Left ventricle myocardium inferior (tissue), 1 donor: ENCODE measurements at places on chromosomes 13 and 19.

GRCh38 chr19:50536662-50537305 lies 23.1 kb upstream of the ASPDH start:
- DNase-seq, result no peak

DNA sequence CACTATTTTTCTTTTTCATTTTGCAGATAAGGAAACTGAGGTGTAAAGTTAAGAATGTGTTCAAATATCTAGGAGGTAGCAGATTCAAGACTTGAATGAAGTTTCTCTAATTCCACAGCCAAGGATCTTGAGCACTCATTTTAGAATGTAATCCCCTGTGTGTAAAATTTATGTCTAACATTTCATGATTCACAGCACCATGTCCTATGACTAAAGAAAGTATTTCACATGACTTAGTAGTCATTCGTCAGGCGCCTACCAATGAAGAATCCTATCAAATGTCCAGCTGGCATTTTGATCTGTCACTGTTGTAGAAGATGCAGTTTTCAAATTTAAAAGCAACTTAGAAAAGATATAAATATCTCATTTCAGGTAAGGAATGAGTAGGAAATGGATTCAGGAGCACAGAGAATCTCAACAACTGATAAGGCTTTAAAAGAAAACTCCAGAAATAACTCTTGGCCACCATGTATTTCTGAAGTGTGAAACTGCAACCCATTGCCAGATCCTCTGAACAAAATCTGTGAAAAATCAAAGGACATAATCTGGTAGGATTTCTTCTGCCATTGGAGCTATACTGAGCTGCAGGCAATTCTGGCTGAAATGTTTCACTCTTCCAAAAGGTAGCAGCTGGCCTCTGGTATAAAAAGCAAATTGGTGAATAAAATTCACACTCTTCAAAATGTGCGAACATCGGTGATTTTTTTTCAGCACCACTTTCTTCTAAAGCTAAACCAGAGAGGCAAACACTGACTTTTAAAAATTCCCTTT lies 92.2 kb downstream of the DCLK1 start:
- no peak for DNase-seq

- no peak for DNase-seq
Observed at GRCh38 chr19:35462476-35462953, 14.5 kb downstream of the FFAR2 start.

DNA sequence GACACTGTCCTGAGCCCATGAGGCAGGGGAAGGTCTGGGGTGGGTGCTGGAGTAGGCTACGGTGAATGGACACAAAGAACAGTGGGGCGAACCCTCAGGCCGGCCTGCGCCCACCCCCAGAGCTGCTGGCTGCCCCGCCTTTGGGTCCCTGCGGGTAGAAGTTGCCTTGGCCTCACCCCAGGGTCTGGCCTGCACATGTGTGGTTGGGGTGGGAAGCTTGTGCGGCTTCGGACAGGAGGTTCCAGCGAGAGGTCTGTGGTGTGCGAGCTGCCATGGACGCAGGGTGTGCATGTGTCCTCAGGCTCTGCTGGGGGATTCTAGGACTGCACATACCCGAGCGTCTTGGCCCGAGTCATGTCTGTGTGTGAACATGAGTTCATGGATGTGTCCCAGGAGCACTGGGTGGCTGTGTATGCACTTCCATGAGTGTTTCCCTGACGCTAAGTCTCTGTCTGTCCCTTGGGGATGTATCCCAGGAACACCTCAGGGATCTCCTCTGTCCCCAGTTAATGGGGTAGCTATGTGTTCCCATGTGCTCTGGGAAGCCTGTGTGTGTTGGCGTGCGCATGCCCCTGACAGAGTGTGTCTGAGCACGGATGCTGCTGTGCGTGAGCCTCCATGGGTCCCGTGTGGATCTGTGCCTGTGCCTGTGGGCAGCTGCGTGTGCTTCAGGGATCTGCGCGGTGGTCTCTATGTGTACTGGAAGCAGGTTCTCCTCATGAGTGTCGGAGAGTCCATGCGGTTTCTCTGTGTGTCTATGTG lies 20.8 kb upstream of the POU2F2 start:
- DNase-seq, result no peak

GRCh38 chr13:46736541-46737310 lies 60.2 kb downstream of the ESD start:
- DNase-seq, result no peak

GRCh38 chr19:5718579-5719273 lies 1.2 kb downstream of the LONP1 start:
- no peak for DNase-seq

- DNase-seq, result no peak
Observed at GRCh38 chr13:39877134-39877533, 221.7 kb downstream of the COG6 start.

DNA sequence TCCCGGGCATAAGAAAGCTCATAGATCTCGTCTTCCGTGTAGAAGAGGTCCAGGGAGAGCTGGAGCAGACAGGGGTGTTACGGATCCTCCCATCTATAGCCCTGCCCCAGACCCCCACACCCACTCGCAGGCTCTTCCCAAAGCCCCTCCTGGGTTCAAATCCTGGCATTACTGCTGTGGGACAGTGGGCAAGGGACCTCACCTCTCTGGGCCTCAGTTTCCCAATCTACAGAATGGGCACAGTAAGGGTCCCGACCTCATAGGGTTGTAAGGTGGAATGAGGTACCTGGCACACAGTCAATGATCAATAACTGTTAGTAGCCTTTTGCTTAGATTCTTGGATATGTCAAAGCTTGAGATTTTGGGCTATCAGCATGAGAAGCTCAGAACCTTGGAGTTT lies 10.5 kb downstream of the FAM98C start:
- no peak for DNase-seq

DNA sequence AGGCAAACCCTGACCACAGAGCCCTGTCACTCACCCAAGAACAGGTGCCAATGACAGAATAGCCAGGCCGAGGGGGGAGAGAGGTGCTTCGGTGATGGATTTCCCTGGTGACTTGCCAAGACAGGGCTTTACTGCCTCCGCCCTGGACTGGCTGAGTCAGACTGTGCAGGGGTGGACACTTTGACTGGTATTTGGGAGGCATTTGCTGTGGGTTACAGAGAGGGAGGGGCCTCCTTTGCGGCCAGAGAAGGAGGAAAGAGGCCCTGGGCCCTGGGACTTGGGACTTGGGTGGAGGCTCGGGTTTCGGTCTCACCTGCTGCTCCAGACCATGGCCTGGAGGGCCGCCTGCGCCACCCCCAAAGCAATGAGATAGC lies 4.6 kb upstream of the EPS8L1 start:
- no peak for DNase-seq

DNA sequence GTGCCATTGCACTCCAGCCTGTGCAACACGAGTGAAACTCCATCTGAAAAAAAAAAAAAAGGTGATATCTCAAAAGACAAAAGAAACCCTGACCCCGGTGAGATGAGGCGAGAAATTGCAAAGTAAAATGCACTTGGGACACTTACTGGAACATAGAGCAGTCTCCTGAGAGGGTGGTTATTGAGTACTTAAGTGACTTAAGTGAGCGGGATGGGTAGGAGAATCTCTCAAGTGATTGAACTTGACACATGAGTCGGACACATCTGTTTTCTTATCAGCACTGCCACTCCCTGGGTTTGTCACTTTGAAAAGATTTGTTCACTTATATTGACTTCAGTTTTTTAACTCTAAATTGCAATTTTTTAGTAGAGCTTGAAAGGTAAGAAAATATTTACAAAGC lies 2.8 kb downstream of the ZNF429 start:
- no peak for DNase-seq

DNA sequence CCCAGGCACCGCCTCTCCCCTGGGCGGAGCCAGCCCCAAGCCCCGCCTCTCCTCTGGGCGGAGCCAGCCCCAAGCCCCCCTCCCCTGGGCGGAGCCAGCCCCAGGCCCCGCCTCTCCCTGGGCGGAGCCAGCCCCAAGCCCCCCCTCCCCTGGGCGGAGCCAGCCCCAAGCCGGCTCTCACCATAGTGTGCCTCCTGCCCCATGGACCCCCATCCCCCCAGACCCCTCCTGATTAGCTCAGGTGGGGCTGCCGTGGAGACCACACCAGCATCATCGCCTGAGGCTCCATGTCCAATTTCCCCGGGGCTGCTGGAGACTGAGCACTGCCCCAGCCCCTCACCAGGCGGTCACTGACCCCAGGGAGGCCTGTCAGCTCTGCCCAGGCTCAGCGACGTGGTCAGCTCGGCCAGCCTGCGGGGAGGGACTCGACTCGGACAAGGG lies 4.2 kb upstream of the MADCAM1 start:
- DNase-seq, result no peak

DNA sequence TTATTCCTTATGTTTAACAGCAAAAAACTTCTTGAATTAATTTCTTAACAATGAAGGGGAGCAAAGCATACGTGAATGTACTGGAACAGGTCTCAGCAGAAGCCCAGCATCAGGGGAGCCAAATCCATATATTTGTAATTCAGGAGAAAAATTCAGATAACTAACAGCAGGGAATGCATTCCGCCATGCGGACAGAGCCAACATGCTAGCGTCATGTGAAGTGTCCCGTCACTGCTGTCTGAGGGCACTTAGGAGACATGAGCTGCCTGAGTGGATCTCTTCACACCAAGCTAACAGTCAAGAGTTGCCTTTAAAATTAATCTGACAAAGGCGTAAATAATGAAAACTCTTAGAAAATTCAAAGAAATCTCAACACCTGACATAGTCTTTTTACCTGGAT lies 6.4 kb downstream of the AMER2 start:
- DNase-seq, result no peak
